ENCODE measurements at places on chromosomes 12 and 14.

DNA sequence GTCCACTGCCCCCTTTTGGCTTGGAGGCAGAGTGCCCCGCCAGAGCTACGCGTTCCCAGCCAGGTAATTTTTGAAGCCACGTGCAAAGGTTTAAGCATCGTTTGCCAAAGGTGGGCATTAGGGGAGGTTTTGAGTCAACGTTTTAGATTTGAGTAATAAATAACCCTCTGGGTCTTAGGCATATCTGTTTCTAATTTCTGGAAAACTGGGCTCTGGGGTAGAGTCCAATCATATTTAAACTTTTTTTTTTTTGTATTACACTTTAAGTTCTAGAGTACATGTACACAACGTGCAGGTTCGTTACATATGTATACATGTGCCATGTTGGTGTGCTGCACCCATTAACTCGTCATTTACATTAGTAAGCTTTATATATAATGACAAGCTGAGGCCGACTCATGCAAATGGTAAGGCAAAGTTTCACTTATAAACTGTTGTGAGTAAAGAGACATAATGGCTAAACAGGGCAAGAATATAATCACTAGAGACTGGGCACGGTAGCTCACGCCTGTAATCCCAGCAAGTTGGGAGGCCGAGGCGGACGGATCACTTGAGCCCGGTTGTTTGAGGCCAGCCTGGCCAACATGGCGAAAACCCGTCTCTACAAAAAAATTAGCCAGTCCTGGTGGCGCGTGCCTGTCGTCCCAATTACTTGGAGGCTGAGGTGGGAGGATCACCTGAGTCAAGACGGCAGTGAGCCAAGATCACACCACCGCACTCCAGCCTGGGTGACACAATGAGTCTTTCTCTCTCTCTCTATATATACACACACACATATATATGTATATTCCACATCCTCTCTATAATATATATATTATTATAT, 491 bp upstream of the NR2C1 start:
- DNase-seq = no peak

DNA sequence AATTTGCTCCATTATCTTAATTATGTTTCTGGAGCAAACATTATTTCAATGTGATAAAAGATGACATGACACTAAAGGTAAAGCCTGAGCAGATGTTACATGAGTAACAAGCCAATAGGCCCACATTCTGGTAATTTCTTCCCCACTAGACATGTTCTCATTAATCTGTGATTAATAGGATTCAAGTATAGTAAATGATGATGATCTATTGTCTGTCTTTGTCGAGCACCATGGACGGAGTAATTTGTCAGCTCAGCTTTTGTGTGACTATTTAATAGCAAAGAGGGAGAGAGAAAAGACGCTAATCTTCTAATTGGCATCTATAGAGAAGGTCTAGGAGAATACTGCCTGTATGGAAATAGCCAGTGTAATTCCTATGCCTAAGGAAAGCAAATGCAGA, 62.2 kb upstream of the INSM2 start:
- no peak for DNase-seq

- DNase-seq = peak; percentile 7
Observed at GRCh38 chr12:84696908-84697540, 215.6 kb downstream of the SLC6A15 start.

GRCh38 chr14:92922883-92923743, at the start of gene CHGA:
Gene CHGA (plus strand): TSS chr14:92923150. CDS start chr14:92923360, 210 bp downstream.
- no peak for DNase-seq

- DNase-seq = no peak
Observed at GRCh38 chr14:58805057-58805456, 167.3 kb downstream of the DACT1 start.

DNA sequence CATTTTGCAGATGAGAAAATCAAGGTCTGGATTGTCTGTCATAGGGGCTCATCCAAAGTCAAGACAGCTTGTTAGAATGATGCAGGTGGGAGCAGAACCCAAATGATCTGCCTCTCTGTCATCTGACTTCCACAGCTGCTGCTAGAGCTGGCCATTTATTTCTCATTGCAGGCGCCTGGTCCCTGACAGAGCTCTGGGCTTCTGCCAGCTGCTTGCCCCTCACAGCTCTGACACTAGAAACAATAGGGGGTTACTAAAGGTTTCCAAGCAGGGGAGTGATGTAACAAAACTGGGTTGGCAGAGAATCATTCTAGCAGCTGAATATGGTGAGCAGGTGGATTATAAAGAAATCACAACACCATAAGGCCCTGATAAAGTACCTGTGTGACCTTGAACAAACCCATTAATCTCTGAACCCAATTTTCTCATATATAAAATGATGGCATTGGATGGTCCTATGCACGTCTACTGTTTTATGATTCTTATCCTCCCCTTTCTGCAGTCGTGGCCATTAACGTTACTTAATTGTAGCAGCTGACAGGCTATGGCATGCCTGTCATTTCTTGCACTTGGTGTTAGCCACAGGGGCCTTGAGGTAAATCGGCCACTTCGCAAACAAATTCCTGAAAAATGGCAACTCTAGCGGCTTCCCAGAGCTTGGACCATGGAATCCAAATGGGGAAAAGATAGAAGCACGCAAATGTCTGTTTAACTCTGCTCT, 134.6 kb downstream of the RMST start:
- DNase-seq = no peak

GRCh38 chr12:32809196-32809595, 53.5 kb upstream of the YARS2 start:
- DNase-seq = no peak

- no peak for DNase-seq
Observed at GRCh38 chr12:123741937-123742572, 20.0 kb upstream of the DNAH10 start.

DNA sequence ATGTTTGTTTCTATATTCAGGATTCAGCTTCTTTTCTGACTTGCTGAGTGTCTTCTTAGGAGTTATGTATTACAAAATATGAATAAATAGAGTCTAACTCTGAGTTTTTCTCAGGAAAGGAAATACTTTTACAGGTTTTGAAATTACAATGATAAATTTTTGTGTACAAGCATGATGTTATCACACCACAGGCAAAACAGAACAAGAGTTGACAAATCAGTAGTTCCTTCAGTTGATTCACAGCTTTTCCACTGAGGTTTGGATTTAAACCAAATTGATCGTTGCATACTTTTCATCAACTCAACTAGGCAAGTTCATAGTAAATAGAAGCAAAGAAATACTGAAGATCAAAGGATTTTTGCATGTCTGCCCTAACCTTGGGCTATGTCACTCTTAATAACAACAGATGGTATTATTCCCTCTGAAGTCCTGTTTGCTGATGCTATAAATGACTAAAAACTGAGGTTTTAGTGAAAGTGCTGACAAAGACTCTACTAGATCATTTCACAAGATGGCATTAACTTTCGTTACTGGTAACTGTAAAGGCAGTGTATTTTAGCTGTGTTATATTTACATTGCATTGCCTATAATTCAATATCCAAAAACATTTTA, 520.2 kb downstream of the FLRT2 start:
- no peak for DNase-seq

GRCh38 chr12:130414381-130414780, 76.7 kb downstream of the PIWIL1 start:
- no peak for DNase-seq

DNA sequence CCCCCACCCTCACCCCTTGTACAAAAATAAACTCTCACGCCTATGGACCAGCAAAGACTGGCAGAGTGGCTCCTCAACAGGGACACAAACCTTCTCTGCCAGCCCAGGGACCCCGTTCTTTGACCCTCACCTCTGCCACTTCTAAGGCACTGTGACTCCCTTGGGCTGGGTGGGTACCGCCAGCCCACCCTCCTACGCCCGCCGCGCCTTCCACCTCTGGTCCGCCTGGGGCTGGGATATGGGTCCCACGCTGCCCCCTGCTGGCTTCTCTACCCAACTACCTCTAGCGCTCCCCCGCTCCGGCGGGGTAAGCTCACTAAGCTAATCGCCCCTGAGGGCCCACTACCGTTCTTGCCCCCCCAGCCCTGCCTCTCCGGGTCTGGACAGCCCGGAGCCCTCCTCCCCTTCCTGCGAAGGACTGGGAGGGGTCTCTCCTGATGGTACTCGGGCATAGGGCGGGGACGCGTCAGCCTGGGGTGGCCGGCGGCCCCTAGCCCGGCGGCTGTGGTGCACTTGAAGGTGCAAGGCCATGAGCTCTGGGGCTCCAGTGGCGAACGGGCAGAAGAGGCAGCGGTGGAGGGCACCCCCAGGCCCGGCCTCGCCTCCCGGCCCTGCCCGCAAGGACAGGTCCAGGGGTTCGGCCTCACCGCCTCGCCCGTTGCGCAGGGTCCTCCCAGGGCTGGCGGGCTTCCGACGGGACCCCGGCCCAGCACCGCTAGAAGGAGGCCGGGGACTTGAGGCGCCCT, 8.1 kb downstream of the ZNF219 start:
- DNase-seq = no peak

DNA sequence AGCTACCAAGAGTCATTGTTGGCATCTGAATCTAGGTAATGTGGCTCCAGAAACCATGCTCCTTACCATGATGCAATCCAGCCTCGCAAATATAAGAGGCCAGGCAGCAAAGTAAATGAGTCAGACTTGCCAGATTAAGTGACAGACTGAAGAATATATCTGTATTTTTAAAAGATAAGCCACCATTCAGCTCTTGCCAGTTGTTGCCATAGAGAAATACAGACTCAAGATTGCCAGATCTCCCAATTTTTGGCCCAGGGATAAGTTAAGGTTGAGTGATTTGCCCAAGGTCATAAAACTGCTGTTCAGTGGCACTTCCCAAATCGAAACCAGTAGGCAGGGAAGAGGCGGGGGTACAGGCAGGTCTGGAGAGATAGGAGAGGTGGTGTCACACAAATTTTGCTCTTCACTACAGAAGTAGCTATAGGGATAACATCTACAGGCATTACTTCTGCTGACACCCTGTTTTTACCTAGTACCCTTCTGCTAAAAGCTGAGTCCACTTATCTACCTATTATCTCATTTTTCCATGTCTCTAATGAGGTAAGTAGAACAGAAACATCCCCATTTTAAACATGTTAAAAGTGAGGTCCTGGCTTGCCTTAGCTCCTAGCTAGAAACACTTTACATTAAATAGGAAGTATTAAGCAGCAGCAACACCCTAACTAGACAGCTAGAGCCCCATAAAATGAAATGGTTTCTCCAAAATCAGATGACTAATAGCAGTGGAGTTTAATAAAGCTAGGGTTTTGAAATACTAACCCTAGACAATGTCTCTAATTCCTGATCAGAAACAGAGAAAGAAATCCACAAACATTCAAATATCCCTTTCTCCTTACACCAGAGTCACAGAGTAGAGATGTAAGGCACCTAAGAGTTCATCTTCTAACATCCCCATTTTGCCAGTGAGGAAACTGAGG, 19.5 kb downstream of the DCAF5 start:
- peak; percentile 72 for DNase-seq

GRCh38 chr14:90093942-90094595, 32.3 kb downstream of the KCNK13 start:
- DNase-seq = no peak

All from amniotic stem cell (primary cell).